Fibroblast of villous mesenchyme (primary cell): ENCODE measurements at places on chromosomes 11 and 22. TPM values are rescaled to one million over a fixed set of nuclear protein-coding genes. Genes with fewer than 3 reads are reported as not detected.

The PI4KA gene
- 65.7 and 73.4 TPM in 2 replicates for total RNA-seq

- DNase-seq = no peak
Measured at GRCh38 chr11:11081288-11081687, 223.4 kb upstream of the ZBED5 start.

DNA sequence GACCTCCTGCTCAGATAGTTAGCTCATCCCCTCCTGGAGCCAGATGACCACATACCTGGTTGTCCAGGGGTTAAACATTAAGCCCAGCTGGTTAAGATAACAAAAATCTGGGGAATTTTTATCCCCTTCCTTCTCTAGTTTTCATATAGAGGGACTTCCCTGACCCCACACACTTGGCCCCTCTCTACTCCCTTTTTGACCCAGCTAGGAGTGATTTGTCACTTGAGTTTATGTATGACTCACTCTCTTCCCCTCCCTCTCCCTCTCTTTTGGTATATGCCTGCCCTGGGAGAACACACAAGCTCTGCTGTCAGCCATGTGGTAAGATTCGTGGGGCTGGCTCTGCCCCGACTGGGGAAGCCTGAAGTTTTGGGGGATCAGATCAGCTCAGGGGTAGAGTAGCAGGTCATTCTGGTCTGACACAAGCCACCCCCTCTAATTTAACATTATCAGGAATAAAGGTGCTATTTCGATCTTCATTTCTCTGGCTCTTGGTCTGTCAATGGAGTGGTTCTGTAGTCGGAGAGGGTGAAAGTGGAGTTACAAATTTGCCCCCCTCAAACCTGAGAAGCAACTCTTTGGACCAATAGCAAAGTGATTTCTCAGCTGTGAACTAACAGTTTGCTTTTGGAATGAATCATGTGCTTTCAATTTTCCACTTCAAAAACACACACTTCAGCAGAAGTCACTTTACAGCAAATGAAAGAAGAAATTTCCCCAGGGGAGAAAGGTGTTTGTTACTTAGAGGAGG is 415.3 kb upstream of the CADM1 start:
- DNase-seq = no peak

- no peak for DNase-seq
Measured at GRCh38 chr11:32002311-32002710, 88.6 kb upstream of the RCN1 start.

- DNase-seq = no peak
Measured at GRCh38 chr22:27099946-27100722, 442.7 kb downstream of the MIAT start.
